Stimulated activated CD8-positive, alpha-beta memory T cell treated with anti-CD3 and anti-CD28 coated beads, Interleukin-2, amount 100 ng/mL, for 1 hour (primary cell): ENCODE measurements at places on chromosomes 5 and 9.

DNA sequence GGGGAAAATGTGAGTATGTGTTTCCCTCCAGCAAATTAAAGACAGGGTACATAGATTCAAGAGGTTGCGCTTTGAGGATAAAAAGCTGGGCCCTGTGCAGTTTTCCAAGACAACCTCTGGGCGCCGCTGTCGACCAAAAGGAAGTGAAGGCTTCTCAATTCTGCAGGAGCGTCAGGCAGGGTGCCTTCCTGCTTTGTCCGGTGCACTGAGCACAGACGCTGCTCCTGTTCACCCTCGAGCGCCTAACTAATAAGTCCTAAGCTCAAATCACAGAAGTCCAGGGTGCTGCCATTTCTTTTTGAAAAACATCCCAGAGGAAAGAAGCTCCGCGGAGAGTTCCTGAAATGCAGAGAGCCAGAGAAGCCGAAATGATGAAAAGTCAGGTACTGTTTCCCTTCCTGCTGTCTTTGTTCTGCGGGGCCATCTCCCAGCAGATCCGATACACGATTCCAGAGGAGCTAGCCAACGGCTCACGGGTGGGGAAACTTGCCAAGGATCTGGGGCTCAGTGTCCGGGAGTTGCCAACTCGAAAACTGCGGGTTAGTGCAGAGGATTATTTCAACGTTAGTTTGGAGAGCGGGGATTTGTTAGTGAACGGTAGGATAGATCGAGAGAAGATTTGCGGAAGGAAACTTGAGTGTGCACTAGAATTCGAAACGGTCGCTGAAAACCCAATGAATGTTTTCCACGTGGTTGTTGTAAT, at the start of gene PCDHGB1:
TSS of gene PCDHGB1 (plus strand) at position 183 of the 703 bp plus-strand sequence. CDS start at position 345, 162 bp downstream.
- DNase-seq: no peak

- no peak for DNase-seq
Observed at GRCh38 chr5:13566871-13567339, 377.6 kb downstream of the DNAH5 start.

- DNase-seq: no peak
Observed at GRCh38 chr9:97900738-97901565, 21.3 kb downstream of the TRMO start.

- no peak for DNase-seq
Observed at GRCh38 chr9:77291714-77292113, 114.4 kb downstream of the VPS13A start.
